Stimulated activated CD4-positive, alpha-beta T cell treated with anti-CD3 and anti-CD28 coated beads, Interleukin-1b, Interleukin-23, amount 100 ng/mL, for 1 hour (primary cell): ENCODE measurements at places on chromosomes 2 and 18.

- DNase-seq = no peak
Measured at GRCh38 chr2:150418916-150419315, 68.6 kb downstream of the RND3 start.

DNA sequence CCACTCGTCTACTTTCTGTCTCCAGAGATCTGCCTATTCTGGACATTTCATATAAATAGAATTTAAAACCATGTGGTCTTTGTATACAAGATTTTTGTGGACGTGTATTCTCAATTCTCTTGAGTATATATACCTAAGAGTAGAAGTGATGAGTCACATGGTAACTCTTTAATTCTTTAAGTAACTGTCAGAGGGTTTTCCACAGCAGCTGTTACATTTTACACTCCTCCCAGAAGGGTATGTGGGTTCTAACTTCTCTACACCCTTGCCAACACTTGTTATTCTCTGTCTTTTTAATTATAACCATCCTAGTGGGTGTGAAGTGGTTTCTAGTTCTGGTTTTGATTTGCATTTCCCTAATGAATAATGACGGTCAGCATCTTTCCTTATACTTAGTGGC lies 70.9 kb downstream of the MAP3K20 start:
- no peak for DNase-seq

DNA sequence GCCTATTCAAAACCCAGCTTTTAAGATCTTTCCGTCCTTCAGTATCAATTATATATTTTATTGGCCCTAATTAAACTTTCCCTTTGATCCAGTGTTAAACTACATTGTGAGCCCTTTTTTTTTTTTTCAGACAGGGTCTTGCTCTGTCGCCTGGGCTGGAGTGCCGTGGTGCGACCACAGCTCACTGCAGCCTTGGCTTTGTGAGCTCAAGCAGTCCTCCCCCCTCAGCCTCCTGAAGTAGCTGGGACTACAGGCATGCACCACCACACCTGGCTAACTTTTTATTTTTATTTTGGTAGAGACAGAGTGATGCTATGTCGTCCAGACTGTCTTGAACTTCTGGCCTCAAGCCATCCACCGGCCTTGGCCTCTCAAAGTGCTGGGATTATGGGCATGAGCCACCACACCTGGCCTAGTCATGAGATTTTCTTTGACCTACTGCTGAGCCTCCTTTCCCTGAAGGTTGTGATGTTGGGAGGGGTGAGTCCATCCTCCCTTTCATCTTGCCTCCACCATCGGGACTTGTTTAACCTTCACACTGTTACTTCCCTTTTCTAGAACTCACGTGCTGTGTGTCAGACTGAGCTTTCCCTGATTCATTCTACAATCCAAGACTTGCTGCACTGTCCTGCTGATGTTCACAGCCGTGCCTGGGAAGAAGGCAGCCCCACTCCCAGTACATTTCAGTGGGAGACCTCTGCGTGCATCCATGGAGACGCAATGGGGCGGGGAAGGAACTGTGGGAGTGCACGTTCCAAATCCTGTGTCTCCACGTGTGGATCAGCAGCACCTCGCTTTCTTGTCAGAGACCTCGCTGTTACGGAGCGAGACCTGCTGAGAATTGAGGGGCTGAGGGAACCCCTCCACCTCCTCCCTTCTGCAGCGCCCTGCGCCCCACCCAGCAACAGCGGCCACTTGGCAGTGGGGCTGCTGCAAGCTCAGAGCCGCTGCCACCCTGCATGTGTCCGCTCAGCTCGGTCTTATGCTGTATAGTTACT lies 10.8 kb downstream of the OXER1 start:
- no peak for DNase-seq

GRCh38 chr2:192978395-192978794 lies 783.7 kb upstream of the TMEFF2 start:
- DNase-seq = no peak

GRCh38 chr2:175310813-175311504 lies 129.4 kb upstream of the ATP5MC3 start:
- no peak for DNase-seq

- DNase-seq = no peak
Measured at GRCh38 chr2:221468317-221468716, 103.8 kb downstream of the EPHA4 start.

DNA sequence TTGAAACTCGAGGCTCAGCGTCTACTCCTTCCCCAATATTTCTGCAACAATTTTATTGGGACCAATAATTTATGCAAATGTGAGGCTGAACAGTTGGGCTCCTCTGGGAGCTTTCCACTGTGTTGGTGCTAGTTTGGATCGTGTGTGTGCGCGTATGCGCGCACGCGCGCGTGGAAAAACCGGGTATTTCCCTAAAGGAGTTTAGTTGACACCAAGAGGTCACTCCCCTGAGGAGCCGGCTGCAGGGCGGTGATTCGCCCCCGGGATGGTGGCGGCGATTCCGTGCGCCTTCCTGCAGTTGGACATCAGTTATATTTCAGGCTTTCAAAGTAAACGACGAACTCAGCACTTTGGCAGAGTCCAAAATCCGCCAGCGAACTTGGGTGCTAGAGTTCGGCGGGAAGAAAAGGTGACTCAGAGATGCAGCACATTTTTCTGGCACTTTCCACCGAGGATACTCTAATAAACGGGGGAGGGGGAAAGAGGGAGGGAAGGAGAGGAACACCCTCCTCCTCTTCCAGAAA lies 186.5 kb upstream of the FANCL start:
- no peak for DNase-seq

- no peak for DNase-seq
Measured at GRCh38 chr18:63161032-63161760, 158.4 kb downstream of the BCL2 start.

DNA sequence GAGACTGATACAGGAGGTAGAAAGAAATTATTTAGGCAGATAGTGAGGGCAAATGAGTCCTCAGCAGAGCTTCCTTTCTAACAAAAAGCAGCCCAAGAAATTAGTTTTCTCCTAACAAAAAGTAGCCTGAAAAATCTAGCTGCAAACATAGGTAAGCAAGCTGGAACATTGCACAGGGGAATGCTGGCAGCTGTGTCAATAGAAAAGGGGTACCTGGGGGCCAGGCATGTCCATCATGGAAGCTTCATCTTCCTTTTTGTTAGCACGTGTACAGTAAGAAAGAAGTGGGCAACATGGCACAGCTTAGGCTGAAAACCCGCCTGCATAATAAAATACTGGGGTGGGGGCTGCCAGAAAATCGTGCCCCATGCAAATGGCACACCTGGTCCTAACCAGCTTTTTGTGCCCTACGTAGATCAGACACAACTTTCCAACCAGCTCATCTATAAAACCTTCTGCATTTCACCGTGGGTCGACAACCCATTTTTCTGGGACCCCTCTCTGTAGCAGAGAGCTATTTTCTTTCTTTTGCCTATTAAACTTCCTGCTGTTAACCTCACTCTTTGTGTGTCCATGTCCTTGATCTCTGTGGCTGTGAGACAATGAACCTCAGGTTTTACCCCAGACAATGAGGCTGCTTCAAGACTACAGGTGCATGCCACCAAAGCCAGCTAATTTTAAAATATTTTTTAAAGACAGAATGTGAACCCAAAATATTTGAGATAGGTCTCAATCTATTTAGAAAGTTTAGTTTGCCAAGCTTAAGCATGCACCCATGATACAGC lies 6.6 kb upstream of the MTHFD2 start:
- DNase-seq = no peak
